ENCODE measurements at places on chromosomes 7 and 10.

GRCh38 chr10:130226012-130226411 is 89.8 kb downstream of the GLRX3 start:
- DNase-seq: no peak

GRCh38 chr10:31584876-31585275 is 265.9 kb downstream of the ZEB1 start:
- no peak for DNase-seq

DNA sequence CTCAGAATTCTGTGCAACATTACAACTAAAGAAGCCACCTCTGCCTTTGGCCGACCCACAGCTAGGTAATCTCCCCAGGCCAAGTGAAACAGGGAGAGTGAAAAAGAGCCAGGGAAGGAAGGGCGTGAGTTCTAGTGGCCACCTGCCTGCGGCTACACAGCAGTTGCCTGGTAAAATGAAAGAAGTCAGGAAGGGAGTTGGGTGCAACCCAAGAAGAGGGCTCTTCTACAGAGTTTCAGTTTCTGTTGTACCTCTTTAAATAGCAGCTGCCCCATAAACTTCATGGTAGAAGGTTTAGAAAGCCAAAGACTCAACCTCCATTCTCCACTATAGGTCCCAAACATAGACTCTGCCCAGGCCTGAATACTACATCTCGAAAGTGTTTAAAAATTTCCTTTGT is 76.2 kb upstream of the TMEM168 start:
- no peak for DNase-seq

DNA sequence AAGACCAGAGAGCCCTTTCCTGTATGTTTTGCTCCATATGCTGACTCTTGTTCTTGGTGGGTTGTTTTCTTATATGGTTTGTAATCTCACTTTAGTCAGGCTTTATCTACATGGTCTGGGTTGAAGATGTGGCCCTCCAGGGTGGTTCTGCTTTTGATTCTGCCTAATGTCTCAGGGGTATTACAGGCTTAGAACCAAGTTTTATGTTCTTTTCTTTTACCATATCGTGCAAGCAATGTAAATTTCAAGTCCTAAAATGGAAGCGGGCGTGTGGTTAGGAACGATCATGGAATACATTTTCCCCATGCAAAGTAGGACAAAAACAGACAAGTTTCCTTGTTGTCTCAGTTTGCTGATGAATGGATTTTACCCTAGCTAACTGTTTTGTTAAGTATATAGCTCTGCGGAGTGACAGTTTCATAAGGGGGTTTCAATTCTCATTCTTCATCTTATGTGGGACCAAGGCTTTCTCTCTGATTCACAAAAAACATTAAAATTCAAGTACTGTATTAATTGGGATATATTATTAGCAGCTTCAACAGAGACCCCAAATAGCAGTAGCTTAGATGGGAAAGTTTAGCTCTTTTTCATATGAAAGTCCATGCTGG is 58.7 kb downstream of the MTURN start:
- no peak for DNase-seq

- DNase-seq: no peak
Observed at GRCh38 chr10:110224992-110225391, 17.6 kb downstream of the MXI1 start.

- DNase-seq: no peak
Observed at GRCh38 chr7:7977774-7978173, 9.2 kb downstream of the GLCCI1 start.

DNA sequence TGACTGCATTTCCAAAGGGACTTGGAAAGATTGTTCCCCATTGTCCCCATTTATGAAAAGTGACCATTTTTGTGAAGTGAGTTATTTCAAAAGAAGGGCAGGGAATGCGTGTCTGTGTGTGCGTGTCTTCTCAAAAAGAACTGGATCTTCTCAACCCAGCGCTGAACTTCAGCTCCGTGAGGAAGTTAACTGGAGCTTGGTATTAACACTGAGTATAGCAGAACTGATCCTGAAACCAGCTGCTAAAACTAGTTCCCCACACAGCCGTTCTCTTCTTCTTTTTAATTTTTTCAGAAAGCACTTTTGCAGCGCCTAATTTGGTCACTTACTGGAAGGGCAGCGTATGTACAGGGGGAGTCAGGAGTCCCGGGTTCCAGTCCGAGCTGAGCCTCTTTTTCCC is 45.8 kb upstream of the PLEKHA1 start:
- DNase-seq: no peak

DNA sequence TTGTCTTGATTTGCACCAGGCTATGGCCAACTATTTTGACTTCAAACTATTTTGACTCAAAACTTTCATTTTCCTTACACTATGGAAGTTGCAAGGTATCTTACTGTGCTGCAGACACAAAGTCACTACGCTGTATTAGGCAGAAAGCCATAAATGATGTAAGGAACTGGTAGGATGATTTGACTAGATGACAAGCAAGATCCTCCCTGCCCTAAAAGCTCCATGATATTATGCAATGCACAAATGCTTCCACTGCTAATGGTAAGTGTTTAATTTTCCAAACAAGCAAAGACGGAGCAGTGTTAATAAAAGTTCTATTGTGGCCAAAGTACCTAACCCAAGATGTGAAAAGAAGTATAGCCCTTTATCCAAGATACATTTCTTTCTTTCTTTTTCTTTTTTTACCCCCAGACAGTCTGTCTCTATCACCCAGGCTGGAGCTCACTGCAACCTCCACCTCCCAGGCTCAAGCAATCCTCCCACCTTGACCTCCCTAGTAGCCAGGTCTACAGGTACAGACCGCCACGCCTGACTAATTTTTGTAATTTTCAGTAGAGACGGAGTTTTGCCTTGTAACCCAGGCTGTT is 98.2 kb downstream of the ANK3 start:
- DNase-seq: no peak

GRCh38 chr10:77457266-77457665 is 180.3 kb downstream of the KCNMA1 start:
- DNase-seq: no peak

DNA sequence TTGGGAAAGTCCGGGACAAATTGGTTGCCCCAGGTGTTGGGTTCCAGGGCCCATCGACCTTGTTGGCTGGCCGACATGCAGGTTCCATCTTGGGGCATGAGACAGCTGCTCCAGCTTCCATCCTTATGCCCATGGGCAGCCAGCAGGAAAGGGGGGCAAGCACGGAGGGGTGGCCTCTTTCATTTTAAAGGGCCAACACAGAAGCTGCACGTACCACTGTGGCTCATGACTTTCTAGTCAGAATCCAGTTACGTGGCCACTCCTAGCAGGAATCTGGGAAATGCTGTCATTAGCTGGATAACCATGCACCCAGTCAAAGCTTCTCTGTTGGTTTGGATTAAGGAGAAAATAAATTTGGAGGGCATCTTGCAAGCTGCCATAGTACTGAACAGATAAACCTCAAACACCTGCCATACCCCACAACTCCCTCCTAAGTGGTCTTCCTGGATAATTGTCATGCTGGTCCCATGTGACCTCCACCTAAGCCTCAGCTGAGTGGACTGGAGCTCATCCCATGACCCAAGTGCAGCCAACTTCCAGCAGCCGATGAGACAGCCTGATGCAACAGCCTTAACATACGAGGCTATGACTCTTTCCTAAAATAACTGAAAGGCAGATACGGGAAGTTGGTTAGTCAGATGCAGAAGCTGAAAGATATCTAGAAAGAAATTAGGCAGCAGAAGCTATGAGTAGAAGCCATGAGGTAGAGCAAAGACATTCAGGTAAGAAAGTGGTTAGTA is 21.4 kb upstream of the GSDME start:
- no peak for DNase-seq

GRCh38 chr10:18230794-18231193 is 90.6 kb downstream of the CACNB2 start:
- no peak for DNase-seq

GRCh38 chr7:1466524-1467271 is 7.4 kb upstream of the MICALL2 start:
- DNase-seq: peak; percentile 87

DNA sequence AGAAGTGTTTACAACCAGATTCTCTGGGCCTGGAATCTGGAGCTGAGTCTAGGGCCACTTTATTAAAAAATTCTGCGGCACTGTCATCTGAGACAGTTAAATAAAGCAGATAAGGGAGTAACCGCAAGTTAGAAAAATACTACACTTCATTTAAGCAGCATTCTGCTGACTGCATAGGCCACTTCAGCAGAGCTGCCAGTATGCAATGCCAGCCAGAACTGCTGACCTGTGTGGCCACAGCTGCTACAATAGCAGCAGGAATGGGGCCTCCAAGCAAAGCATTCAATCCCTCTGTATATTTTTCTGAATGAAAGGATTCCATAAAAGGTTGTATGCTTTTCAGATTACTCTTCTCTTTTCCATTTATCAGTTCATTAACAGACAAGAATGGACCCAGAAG is 136.0 kb downstream of the COL28A1 start:
- DNase-seq: no peak

DNA sequence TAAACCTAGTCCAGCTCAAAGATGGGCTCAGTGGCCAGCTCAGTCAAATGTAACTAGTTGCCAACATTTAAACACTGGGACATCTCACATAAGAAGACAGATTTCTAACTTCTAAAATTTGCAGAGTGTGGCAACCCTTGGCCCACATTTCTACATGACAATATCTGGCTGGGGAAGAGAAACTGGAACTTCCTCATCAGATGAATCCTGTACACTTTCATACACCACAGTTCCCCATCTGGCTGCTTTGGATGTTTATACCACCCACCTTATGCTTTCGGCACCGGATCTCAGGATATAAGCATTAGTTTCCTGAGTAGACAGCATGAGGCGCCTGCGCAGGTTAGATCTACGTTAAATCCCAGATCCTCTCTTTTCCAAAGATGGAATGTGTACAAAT is 199.3 kb downstream of the PRKG1 start:
- DNase-seq: no peak

Data from PC-9 (cell line).